ENCODE measurements at places on chromosomes 5 and 9.
A peak's percentile ranks its signal among the peaks of the same experiment; 100 is the strongest.

DNA sequence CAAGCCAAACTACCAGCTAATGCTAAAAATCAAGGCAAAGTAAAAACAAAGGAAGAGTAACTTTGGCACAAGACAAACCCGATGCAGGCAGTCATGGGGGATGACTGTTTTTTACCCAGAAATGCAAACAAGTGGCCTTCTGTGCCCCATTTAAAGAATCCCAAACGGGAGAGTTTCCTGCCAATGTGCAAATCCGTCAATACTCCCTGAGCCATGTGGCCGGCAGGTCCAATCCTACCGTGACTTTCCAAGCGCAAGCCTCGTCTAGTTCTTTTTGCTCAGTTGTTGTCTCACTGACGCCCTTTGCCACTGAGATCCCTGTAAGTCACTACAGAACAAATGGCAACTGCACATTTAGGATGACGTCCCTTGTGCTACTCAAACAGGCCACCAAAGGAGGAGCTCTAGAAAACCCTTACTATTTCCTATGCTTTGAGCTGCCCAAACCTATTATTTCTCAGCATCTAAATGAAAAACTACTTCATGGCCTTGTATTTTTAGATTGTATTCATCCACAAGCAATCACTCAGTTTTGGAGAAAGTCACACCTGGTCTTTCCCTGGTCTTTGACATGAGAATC lies 43.4 kb downstream of the OTULIN start:
- DNase-seq, result no peak

GRCh38 chr5:78102500-78102899 lies 192.0 kb downstream of the AP3B1 start:
- no peak for DNase-seq

DNA sequence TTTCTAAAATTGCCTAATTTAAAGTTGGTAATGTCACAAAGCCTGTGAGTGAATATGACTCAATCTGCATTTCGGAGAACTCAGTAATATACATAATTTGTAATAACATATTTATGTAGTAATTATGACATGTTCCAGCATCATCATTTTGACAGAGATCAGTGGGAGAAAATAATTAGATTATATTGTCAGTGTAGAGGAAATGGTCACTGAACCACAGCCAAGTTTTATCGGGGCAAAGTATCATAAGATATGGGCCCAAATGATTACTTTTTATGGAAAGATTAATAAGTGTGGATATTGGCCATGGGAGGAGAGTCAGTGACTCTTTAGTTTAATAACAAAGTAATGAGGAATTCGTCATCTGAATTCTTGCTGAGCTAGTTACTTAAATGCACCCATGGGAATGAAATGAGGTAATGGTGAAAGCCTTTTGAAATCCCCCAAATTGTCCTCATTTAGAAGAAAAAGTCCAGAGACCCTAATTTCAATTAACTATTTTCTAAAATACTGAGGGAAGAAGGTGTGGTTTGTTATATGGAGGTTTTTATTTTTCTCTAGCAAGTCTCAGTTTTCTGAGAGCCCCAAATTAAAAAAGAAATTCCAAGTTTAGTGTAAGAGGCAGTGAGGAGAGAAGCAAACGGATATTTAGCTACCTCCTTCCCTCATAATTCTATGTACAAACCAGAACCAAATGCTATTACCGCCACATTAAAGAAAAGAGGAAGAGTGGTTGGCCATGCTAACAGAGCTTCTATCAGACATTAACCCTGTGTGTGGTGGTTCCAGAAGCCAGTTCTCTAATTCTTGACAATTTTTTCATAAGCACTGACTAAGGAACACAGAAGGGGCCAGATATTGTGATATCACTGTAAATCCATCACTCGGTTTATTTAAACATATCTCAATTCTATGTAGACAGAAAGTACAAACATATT lies 37.7 kb upstream of the MRPS30 start:
- DNase-seq, result peak; percentile 3

GRCh38 chr5:140926443-140927227 lies 536 bp downstream of the PCDHAC1 start:
- peak; percentile 8 for DNase-seq

DNA sequence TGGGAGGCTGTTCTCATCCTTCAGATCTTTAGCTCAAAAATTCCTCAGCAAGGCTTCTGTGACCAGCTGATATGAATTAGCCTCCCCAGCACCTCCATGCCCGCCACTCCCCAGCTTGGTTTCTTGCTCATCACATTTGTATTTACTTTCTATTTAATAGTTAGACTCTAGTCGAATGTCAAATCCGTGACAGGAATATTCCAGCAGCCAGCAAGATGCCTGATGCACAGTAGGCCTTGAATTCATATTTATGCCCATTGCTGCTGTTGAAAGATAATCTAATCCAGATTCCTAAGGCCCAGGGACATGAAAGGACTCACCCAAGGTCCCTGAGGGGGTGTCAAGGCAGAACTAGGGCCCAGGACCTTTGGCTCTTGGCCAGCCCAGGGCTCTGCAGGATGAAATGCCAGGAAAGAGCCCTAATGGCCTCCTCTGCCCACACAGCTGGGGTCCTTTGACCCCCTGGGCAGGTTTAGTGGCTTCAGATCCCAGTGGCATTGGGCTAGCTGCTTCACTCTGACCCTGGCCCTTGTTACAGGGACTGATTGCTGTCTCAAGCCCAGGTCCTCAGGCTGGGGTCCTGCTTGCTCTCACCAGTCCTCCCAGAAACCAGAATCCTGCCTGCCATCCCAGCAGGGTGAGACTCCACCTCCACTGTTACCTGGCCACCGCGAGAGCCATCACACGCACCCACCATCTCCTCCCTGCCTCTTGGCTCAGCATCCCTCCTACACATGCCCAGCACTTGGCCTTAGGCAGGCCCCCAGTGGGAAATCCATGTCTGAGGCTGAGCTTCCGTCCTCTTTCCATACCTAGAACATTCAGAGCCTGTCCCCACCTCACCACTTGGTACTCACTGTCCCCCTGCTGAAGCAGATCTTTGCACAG lies 7.3 kb downstream of the CSF1R start:
- DNase-seq, result no peak

DNA sequence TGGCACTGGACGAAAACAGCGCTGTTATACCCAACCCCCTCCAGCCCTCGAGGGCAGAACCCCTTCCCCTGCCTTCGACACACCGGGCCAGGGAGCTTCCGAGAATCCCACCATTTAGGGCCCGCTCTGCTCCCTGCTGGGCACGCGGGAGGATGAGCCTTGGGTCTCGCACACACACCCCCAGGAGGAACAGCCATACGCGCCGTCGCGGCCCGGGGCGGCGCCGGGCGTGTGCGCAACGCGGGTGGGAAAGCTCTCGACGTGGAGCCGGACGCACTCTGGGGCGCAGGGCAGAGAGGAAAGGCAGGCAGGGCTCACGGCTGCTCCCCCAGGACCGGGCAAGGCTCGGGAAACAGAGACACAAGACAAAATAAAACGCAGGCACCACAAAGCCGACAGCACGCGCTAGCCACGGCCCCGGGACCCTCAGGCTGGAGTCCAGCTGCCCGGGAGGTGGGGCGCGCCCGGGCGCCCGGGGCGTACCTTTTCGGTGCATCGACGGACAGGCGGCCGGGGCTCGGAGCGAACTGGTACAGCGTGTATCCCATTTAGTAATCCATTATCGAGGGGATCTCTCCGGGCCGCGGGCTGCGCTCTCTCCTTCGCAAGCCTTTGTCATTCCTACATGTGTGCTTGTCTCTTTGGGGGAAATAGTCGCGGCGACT lies 789 bp downstream of the SEMA6A start:
- peak; percentile 13 for DNase-seq

- no peak for DNase-seq
These were observed 47.4 kb downstream of the SCAI start for GRCh38 chr9:125095821-125096443.

DNA sequence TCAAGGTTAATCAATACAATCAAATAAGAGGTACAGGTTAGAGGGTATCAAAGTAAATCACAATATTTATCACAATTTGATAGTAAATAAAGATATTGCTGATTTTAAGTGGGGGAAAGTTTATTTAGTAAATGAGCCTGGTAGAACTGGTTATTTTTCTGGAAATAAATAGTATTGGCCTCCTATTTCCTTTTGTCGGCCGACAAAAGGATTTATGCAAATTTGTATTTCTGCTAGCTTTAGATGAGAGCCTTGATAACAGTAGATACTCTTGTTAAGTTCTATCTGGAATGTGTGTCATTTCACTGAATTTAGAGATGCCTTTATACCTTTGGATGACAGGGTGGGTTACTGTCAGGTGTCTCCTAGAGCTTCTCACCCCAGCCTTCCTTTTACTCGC lies 17.8 kb upstream of the SPATA31E1 start:
- DNase-seq, result no peak

- no peak for DNase-seq
These were observed 214.4 kb downstream of the ARL15 start for GRCh38 chr5:54095969-54096368.

DNA sequence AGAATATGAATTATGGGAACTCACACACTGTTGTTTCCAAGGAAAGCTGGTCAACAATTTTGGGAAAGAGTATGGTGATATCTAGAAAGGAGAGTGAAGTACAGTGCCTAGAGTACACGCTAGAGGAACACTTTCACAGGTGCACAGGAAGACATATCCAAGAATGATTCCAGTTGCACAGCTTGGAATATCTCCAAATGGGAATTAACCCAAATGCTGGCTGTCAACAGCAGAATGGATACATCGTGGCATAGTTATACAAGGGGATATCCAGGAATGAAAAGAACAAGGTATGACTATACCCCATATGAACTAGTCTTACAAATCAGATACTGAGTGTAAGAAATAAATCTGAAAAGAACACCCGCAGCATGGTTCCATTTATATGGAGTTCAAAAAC lies 231.3 kb downstream of the FSTL4 start:
- DNase-seq, result no peak

- no peak for DNase-seq
These were observed 196.2 kb downstream of the DIRAS2 start for GRCh38 chr9:90446200-90446948.

DNA sequence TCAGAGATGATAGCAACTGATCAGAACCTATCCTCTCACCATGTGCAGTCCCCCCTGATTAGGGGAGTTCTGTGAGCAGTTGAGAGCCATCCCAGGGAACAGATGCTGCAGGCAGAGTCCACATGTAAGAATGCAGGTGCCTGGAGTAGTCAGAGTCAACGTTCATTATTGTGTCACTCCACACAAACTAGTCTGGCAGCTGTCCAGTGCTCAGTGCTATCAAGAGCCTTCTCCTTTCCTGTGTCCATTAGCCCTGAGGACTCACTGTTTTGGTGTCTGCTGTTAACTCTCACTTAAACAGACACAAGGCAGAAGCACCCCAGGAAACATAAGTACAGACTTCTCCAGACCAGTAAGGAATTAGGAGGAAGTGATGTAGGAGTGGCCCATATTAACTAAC lies 2.5 kb downstream of the SH3TC2 start:
- peak; percentile 93 for DNase-seq

GRCh38 chr9:77212801-77213200 lies 35.5 kb downstream of the VPS13A start:
- no peak for DNase-seq

DNA sequence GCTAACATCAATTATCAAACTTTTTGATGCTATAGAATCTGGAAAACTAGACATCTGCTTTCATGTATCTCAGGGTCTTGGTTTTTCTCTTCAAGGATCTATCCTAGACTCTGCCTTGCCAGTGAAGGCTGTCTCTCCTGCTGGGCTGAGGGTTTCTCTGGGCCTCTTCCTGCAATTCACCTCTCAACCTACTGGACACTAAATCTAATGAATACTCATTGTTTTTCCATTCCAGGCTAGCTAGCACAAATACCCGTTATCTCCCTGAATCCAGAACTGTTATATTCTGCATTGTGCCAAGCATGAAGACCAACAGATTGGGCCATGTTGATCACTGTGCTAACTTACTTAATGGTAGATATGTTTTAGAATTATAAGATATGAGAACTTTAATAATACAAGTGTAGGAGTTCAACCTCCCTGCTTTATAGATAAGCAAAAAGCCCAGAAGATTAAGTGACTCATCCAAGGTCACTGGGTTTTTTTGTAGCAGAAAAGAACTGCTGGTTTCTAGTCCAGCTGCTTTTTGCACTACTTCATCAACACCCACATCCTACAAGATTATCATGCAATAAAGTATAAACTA lies 56.5 kb upstream of the RNF38 start:
- DNase-seq, result peak; percentile 77

DNA sequence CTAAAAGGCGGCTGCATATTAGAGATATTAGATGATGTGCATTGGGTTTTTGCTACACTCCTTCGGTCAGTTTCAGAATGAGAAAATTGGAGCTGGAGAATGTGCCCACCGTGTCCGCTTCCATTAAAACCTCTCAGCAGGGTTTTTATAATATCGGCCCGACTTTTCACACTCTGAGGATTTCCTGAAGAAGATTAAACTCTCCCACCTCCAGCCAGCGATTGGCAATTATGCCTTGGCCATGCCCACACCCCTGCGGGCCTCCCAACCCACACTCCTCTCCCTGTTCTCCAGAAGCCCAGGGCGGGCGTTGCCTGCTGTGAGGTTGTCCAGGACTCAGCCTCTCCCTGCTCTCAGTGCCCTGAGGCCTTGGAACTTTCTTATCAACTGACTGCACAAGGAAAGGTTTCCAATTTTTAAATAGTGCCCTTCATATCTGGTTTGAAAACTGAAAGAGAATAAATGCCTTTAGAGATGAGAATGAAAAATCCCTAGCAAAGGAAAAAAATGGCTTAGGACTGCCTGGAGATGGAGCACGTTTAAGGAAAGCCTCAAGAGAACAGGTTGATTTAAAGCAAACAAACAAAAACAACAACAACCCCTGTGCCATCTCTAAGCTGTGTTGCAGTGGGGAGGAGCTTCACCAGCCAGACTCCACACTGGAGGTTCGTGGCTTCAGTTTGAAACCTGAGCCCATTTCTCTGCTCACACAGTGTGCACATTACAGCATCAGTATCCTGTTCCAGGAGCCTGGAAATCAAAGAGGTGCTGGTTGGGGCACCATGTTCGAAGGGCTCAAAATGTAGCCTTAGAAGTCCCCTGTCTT lies 292.9 kb downstream of the NSG2 start:
- no peak for DNase-seq

- DNase-seq, result no peak
These were observed 3.6 kb downstream of the GPR21 start for GRCh38 chr9:123036893-123037545.

GRCh38 chr5:65903581-65903980 lies 22.8 kb upstream of the ERBIN start:
- no peak for DNase-seq

- no peak for DNase-seq
These were observed 83.0 kb downstream of the RGS3 start for GRCh38 chr9:113546566-113546965.

DNA sequence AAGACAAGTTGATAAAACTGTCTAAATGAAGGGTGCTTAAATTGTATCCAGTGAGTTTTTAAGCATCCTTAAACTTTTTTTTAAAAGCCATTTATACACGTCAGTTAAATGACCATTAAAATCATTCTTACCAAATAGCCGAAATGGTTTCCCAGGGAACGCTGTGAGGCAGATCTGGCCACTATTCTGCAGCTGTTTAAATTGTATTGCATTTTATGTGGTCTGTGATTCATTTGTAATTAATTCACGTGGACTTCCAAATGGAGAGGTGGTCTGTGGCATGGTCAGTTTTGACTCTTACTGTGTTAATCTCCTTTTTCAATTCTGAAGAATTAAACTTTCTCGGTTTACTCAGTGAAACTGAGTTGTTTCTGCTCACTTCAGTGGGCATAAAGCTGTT lies 113.7 kb upstream of the OTULINL start:
- DNase-seq, result no peak

- DNase-seq, result no peak
These were observed 38.1 kb downstream of the SLC12A2 start for GRCh38 chr5:128121651-128122050.
